ENCODE measurements at places on chromosomes 5 and 9.

DNA sequence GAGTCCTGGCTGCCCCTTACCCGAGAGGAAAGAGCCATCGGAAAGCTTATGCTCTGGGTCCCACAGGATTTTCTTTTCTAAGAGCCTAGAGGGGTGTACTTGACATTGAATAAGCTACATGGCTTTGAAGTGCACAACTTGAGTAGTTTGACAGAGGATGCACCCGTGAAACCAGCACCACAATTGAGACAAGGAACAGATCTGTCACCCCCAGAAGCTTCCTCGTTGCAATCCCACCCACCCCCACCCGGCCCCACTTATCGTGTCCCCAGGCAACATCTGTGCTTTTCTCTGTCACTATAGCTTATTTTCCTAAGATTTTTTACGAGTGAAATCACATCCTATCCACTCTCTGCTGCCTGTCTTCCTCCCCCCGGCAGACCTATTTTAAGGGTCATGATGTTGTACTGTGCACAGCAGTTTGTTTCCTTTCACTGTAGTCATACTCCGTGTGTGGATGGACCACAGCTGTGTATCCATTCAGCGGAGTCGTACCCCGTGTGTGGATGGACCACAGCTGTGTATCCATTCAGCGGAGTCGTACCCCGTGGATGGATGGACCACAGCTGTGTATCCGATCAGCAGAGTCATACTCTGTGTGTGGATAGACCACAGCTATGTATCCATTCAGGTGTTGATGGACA, 8.8 kb upstream of the FCN2 start:
- peak; percentile 73 for DNase-seq

GRCh38 chr9:5626727-5627634, 1.9 kb upstream of the RIC1 start:
- peak; percentile 42 for DNase-seq

GRCh38 chr9:676780-677438, 164.6 kb upstream of the DMRT1 start:
- DNase-seq: no peak

- no peak for DNase-seq
Observed at GRCh38 chr9:38278457-38278856, 114.0 kb upstream of the ALDH1B1 start.

DNA sequence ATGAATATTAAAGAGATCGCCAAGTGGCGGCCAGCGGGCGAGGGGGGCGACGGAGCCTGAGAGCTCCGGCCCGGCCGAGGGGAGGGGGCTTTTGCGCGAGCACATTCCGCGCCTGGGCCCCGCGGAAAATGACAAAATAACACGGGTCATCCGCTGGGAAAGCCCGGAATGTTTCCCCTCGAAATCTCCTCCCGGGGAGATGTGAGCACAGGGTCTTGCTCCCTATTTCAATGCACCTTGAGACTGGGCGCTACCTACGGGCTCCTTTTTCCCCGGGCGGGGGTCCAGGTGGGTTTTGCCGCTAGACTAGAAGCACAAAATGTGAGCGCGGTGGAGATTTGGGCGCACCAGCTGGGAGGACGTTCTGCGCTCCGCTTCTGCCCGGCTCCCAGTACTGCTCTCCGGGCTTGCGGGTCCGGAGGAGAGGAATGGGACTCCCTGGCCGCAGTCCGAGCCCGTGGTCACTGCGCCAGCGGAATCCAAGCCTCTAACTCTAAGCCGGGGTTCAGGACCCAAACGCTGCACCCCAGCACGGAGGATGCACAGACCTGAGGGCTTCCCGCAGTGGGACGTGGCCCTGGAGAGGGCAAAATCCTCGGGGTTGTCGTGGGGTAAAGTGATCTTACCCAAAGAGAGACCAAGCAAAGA, 2.8 kb upstream of the PRDM12 start:
- no peak for DNase-seq

DNA sequence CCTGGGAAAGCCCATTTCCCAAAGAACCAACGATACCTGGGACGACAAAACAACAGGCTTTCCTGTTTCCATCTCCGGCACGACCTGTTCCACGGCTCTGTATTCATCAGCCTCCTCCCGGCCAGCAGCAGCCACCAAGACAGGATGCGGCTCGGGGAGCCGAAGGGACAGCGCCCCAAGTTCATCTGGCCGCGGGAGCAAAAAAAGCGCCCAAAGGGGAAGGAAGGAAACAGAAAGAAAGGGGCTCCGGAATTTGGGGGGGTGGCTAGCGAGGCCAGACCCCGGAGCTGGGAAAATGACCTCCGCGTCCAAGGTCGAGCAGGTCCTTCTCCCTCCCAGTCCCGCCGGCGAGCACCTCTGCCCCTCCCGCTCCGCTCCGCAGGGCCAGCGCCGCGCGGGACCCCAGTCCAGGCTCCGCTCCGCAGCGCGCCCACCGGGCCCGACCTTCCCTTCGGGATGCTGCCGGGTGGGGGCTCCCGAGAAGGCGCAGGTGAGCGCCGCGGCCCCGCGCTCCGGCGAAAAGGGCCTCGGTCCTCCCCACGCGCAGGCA, 608 bp downstream of the ELOVL7 start:
- peak; percentile 13 for DNase-seq

- DNase-seq: no peak
Observed at GRCh38 chr9:94699715-94700373, 26.7 kb upstream of the AOPEP start.

GRCh38 chr9:21830589-21830988, 28.2 kb downstream of the MTAP start:
- no peak for DNase-seq

- no peak for DNase-seq
Observed at GRCh38 chr9:27505744-27506161, 18.3 kb upstream of the IFNK start.

- no peak for DNase-seq
Observed at GRCh38 chr5:72163349-72163983, 56.2 kb downstream of the MAP1B start.

DNA sequence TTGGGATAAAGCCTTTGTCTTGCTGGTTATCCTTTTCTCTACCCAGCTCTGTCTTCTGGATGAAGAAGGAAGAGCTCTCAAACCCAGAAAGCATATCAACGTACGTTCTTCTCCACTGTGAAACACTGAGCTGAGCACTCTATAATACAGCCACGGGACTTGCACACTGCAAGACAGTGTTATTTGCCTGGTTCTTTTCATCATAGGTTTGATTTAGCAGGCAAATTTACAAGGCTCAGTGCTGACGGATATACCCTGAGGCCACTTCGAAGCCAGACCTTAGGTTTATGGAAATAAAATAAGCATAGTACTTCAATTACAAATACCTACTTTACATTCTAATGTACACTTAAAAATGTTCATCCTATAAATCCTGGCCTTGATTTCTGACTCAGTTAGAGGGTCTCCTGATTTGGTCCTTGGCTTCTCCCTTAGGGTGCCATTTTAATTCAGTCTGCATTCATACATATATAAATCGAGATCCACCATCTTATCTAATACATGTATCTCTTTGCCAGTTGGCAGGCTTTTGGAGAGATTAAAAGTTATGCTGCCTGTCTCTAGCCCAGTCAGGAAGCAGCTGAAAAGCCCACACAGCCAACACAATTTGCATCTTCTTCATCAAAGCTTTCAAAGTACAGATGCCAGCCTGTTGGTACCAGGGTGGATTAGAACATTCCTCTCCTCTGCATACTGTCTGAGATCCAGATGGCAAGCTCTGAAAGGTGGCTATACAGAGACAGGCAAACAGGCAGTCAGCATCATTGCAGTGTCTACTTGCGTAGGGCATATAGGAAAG, 194.4 kb downstream of the DEPDC1B start:
- DNase-seq: no peak

DNA sequence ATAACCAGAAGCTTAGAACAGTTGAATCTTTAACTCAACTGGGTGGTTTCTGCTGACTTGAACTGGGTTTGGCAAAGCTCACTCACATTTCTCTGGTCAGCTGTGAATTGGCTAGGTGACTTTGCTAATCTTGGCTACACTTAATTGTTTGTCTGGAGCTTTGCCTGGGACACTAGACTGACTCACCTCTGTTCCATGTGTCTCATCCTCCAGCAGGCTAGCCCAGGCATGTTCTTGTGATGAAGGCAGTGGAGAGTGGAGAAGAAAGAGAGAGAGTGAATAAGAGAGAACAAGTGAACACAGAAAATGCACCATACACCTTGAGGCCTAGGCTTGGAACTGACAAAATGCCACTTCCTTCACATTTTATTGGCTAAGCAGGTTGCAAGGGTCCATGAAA, 32.6 kb downstream of the SPATA31D1 start:
- DNase-seq: no peak
